H9 (cell line): ENCODE measurements at places on chromosomes 5 and 9.

GRCh38 chr5:140340605-140341121 is 5.7 kb downstream of the HBEGF start:
- DNase-seq, result no peak

DNA sequence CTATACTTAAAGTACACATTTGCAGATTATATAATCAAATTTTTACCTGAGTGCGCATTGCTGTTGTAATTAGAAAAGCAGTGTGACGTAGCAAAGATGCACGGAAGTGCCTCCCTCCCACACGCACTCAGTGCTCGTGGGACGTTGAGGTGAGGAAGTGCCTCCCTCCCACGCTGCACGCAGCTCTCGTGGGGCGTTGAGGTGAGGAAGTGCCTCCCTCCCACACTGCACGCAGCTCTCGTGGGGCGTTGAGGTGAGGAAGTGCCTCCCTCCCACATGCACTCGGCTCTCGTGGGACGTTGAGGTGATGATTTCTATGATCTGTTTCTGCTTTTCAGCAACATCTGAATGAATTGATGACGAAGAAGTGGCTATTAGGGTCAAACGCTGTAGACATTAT is 21.0 kb downstream of the EXOC3 start:
- DNase-seq, result no peak

- no peak for DNase-seq
These were observed 127.3 kb upstream of the BOD1 start for GRCh38 chr5:173743641-173744343.

GRCh38 chr9:36642817-36643216 is 70.1 kb downstream of the MELK start:
- no peak for DNase-seq

DNA sequence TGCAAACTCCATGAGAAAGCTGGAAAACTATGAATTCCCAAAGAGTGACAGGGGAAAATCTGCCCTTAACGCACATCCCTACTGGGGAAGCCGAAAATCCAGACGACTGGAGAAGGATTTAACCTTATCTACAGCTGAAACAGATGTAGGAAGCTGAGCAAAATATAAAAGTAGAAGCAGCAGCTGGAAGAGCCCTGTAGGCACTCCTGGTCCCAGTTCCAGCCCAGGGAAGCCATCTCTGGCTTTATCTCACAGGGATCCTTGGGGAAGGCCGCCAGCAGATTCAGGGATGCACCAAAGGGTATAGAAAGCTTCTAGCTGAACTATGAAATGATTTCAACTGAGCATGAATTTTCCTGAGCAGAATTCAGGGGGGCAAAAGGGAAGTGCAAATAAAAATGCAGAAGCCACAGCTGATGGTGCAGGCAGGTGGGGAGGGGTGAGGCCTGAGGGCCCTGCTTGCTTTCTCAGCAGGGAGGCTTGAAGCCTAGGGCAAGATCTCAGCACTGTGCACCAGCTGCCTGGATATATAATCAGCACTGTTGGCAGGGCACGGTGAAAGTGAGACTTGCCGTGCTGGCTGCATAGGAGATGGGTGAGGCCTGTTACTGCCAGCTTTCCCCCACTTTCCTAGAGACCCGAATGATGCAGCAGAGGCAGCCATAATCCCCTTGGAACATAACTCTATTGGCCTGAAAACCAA is 2019.5 kb upstream of the NUDT12 start:
- no peak for DNase-seq

DNA sequence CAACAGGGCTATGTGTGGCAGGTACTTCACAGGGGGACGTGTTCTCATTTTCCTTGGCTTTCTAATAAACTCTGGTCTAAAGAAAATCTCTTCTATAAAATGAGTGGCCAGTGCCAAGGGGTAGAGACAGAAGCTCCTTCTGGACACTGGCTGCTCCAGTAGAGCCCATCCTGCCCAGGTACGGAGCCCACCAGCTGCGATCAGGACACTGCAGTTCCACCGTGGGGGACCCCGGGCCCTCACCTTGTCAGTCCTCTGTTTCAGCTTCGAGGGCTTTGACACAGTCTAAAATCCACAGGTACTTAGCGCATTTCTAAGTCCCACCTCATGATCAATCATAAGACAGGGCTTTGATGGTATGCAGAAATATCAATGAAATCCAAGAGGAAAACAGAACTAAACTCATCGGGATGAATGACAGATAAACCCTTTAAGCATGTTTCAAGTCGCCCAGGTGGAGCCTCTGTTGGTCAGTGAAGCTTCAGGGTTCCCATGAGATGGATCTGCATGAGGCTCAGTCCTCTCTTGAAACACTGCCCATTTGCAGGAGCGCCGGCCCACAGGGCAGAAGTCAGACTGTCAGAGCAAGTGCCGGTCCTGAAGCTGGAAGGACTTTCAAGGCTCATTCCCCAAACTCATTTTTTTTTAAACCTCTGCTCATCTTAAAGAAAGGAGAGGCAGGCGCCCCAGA is 20.3 kb upstream of the TERT start:
- peak; percentile 12 for DNase-seq

- DNase-seq, result no peak
These were observed 75.2 kb downstream of the AOPEP start for GRCh38 chr9:94801681-94802080.

GRCh38 chr9:89256225-89256624 is 54.8 kb upstream of the CKS2 start:
- DNase-seq, result no peak

DNA sequence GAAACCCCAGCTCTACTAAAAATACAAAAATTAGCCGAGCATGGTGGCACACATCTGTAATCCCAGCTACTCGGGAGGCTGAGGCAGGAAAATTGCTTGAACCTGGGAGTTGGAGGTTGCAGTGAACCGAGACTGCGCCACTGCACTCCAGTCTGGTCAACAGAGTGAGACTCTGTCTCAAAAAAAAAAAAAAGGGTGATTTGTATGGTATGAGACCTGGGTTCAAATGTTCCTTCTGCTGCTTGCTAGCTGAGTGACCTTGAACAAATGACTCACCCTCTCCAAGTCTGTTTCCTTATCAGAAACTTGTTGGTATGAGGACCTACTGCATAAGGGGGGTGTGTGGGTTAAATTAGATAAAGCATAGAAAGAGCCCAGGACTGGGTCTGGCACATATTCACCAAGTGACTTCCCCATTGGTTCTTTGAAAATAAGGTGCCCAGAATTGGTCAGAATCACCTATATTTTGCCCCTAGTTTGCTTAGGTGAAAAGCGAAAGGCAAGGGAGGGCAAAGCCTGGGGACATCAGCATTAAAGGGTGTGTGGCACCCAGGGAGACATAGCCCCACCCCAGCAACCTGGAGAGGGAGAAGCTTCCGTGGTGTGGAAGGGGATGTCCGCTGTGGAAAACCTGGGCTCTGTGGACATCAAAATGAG is 9.9 kb downstream of the SLC25A25 start:
- DNase-seq, result no peak
